ENCODE measurements at places on chromosomes 1 and 21.

GRCh38 chr1:211336775-211337174, 10.1 kb downstream of the TRAF5 start:
- no peak for DNase-seq

- DNase-seq = no peak
Measured at GRCh38 chr21:38188037-38188436, 68.8 kb upstream of the KCNJ15 start.

DNA sequence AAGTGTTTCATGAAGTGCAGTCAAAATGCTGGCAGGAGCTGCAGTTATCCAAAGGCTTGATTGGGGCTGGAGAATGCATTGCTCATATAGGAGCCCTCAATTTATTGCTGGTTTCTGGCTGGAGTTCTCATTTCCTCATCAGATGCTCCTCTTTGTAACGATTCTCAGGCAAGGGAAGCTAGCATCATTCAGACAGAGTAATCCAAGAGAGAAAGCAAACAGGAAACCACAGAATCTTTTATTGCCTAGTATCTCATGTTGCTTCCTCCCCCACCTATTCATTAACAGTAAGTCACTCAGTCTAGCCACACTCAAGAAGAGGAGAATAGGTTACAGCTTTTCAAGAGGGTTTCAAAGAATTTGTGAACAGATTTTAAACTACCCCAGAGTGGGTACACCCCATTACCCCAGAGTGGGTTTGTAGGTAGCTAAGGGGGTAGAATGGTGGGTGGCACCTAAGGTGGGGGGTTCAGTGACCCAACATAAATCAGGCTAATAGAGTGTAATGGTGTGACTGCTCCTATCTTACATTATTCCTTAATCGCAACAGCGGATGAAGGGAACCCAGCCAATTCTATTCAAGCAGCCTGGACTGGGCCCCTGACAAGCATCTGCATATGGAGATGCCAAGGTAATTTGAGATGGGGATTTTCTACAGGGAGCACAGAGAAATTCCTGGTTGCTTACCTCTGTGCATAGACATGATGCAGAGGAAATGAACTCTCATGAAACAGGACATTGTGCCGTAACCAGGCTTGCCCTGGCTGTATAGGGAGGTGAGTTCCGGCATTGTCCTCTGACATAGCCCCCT, 67.1 kb downstream of the KCNJ15 start:
- peak; percentile 86 for DNase-seq

DNA sequence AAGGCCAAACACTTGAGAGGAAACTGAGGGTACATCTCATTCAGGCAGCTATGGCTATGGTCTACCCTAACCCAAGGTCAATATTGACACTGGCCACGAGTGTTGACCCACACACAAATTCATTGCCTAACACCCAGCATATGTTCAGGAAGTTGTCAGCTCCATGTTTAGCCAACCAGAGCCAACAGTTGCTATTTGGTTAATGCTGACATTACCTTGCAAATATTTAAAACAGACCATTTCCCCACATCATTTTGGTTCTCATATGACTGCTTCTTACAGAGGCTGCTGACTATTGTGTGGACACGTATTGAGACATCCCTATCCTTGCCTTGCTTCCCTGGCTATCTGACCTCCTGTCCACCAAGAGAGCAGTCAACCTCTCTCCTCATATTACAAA, 97.3 kb downstream of the LMX1A start:
- no peak for DNase-seq

- no peak for DNase-seq
Measured at GRCh38 chr1:62844030-62844429, 60.1 kb downstream of the ATG4C start.

- peak; percentile 54 for DNase-seq
Measured at GRCh38 chr1:238562341-238562740, 671.6 kb upstream of the ZP4 start.

DNA sequence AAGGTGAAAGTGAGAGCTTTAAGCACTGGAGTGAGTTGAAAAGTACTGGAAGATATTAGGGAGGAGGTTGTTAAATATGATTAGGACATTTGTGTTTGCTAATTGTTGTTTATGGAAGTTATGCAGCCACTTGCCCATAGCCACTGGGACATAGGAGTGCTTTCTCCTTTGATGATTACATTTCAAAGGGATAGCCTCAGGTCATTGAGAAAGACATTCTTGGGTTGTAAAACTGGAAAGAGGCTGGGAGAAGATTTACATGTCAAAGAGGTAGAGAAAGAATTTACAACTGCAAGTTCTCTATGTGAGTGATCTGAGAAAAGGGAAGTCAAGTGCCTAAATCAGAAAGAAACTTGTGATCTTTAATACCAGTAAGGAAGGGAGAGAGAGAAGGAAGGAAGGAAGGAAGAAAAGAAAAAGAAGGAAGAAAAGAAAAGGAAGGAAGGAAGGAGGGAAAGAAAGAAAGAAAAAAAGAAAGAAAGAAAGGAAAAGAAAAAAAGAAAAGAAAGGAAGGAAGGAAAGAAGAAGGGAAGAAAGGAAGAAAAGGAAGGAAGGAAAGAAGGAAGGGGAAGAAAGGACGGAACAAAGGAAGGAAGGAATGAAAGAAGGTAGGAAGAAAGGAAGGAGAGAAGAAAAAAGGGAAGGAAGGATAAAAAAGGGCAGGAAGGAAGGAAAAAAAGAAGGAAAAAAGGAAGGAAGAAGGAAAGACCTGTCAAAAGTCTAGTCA, 284.6 kb upstream of the DPYD start:
- no peak for DNase-seq

- DNase-seq = no peak
Measured at GRCh38 chr1:46404482-46405196, 10.5 kb downstream of the FAAH start.

GRCh38 chr1:107499139-107499744, 358.4 kb downstream of the NTNG1 start:
- DNase-seq = no peak

- DNase-seq = no peak
Measured at GRCh38 chr1:62234688-62235087, 40.0 kb downstream of the L1TD1 start.

DNA sequence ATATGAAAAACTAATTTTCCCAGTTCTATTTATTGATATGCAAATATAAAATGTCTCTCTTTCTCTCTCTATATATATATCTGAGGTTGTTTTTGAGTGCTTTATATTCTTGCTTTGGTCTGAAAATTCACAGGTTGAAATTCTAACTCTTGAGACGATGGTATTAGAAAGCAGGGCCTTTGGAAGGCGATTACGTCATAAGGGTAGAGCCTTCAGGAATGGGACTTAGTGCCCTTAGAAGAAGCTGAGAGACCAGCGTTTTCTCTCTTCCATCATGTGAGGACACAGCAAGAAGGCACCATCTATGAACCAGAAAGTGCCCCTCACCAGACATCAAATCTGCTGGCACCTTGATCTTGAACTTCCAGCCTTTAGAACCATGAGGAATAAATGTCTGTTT, 57.4 kb upstream of the PAXBP1 start:
- no peak for DNase-seq

- DNase-seq = no peak
Measured at GRCh38 chr1:236018885-236019453, 45.9 kb downstream of the NID1 start.

DNA sequence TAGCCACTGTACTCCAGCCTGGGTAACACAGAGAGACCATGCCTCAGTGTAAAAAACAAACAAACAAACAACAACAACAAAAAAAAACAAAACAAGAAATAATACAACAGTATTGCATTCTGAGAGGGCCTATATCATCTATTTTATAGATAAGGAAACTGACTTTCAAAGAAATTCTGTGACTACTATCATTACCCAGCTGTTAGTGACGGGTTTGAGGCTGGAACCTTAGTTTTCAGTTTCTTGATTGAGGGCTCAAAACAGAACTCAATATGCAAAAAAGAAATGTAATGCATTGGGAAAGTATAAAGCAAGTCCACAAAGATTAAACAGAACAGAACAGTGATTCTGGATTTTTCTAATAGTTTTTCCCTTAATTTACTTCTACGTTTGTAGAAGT, 149.4 kb downstream of the NFIA start:
- DNase-seq = no peak

GRCh38 chr1:179047636-179047997, 21.9 kb downstream of the FAM20B start:
- DNase-seq = no peak

DNA sequence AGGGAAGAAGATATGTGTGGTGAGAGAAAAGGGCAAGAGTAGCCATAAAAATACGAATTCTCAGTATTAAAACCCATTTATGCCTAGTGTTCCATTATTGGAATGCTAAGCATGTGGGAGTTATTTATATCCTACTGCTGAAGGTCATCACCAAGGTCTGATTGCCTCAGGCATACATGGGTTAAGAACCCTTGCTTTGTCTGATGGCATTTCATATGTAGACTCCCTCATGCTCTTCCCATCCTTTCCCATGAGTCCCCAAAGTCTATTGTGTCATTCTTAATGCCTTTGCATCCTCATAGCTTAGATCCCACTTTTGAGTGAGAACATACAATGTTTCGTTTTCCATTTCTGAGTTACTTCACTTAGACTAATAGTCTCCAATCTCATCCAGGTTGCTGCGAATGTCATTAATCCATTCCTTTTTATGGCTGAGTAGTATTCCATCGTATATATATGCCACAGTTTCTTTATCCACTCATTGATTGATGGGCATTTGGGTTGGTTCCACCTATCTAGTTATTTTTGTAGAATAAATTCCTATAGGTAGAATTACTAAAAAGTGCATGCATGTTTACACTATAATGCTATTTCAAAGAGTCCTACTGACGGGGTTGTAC, 172.5 kb downstream of the DYRK1A start:
- no peak for DNase-seq

DNA sequence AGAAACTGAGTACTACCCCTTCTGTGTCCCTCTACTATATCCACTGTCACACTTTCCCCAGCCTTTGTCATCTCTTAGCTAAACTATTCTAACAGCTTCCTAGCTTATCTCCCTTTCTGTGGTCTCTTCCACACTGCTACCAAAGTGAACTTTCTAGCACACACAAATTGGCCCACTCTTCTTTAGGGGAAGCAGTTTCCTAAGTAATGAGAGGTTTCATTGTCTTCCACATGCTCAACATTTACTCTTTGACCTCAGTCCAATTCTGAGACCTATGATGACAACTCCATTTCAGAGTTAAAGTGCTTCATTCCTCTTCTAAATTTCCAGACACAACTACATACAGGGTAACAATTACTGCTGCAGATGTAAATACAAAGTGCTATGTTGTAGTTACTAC, 32.9 kb downstream of the SCYL3 start:
- DNase-seq = no peak

GRCh38 chr1:32063261-32063681, 9.5 kb upstream of the TMEM39B start:
- peak; percentile 39 for DNase-seq

GRCh38 chr1:198443365-198444233, 96.9 kb downstream of the ATP6V1G3 start:
- peak; percentile 92 for DNase-seq

- DNase-seq = no peak
Measured at GRCh38 chr1:24644100-24644384, 940 bp downstream of the SRRM1 start.

DNA sequence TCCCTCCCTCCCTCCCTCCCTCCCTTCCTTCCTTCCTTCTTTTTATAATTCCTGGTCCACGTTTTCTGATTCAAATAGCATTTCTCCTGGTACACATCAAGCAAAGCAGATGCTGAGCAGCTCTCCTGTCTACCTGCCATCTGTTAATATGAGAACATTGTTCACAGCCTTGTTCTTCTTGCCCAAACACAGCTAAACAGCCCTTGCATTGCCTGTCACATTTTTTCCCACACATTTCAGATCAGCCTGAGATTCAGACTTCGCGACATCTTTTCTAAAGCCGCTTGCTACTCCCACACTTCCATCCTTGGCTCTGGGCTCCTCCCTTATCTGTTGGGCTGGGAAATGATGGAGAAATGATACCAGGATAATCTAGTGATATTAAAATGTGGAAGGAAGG, 200.5 kb downstream of the PCP4 start:
- DNase-seq = no peak

GRCh38 chr1:56045062-56045461, 534.3 kb downstream of the PLPP3 start:
- DNase-seq = no peak

DNA sequence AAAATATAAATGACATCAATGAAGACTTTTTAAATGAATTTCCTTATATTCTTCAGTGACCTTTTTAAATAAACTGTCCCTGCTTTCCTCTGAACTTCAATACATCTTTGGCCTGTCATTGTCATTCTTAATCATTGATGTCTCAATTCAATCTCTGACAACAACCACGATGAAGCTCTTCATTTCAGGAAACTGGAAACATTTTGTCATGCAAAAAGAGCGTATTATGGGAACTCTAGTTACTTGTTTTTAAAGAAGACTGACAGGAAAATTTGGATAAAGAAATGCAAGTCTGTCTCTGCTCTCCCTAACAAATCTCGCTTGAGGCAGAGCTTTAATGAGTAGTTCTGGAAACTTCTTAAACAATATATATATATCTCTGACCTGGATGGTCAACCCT, 535.8 kb upstream of the ADGRL2 start:
- no peak for DNase-seq

- DNase-seq = no peak
Measured at GRCh38 chr1:153346077-153346723, 2.4 kb downstream of the PGLYRP4 start.
